Naive B cell (primary cell): ENCODE measurements at places on chromosomes 2 and 18. TPM values are rescaled to one million over a fixed set of nuclear protein-coding genes. Genes with fewer than 3 reads are reported as not detected.

DNA sequence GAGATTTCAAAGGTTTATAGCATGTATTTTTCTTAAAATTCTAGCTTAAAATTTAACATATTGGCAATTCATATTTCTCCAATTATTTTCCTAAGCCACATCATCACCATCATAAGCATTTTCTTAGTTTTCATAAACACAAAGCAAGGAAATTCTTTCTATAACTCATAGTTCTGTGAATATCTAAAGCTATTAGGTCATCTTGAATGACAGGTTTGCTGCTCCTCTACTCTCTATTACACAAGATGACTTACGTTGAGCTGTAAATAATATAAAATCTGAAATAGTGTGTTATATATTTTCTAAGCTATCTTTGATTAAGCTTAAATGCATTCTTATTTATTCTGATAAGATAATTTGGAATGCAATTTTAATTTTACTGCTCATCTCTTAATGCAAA, 984.6 kb upstream of the CNTNAP5 start:
- no peak overlapping the region for H3K27ac ChIP-seq
- H3K4me1 ChIP-seq: no peaks in the 10 kb centered on the region

GRCh38 chr2:237022533-237022932, 63.2 kb upstream of the COPS8 start:
- no peaks in the 10 kb centered on the region for H3K36me3 ChIP-seq
- DNase-seq: no peak
- H3K27me3 ChIP-seq: peaks cover 17% of the 10 kb centered on the region

Gene TPO
- not detected for polyA plus RNA-seq

Gene SERPINB2
- polyA plus RNA-seq: 0.15 TPM
